Stimulated activated CD4-positive, alpha-beta T cell treated with anti-CD3 and anti-CD28 coated beads, TNF-alpha, amount 100 ng/mL, for 24 hours (primary cell): ENCODE measurements at places on chromosomes 4 and X.

- no peak for DNase-seq
These were observed 736.7 kb upstream of the INTU start for GRCh38 chr4:126895988-126896570.

- DNase-seq, result no peak
These were observed 241.0 kb downstream of the SHOX start for GRCh38 chrX:871626-872025.

- no peak for DNase-seq
These were observed 27.3 kb upstream of the CT83 start for GRCh38 chrX:116490104-116490503.

GRCh38 chr4:4730249-4730648 is 129.2 kb upstream of the MSX1 start:
- DNase-seq, result no peak

- DNase-seq, result no peak
These were observed 552.6 kb upstream of the INTU start for GRCh38 chr4:127080141-127080540.

GRCh38 chr4:24589448-24589847 is 5.1 kb upstream of the DHX15 start:
- no peak for DNase-seq

GRCh38 chrX:135315864-135316263 is 6.6 kb downstream of the ETDC start:
- no peak for DNase-seq

GRCh38 chrX:9515973-9516538 is 51.2 kb downstream of the TBL1X start:
- DNase-seq, result no peak

DNA sequence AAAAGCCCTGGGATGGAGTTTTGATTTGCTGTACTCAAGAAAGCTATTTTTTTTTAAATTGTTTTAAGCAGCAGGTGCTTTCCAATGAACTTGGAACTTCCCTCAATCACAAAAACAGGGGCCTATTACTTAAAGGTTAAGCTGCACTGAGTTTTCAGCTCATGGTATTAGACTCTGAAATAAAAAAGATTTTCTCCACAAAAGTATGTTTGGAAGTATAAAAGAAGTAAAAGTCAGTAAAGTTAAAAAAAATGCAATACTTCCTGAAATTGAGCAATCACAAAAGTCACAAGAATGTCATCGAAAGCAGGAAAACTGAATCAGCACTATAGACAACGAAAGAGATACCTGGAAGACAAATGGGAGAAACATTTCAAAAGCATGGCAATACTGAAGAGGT is 38.9 kb upstream of the PLAC8 start:
- DNase-seq, result no peak

DNA sequence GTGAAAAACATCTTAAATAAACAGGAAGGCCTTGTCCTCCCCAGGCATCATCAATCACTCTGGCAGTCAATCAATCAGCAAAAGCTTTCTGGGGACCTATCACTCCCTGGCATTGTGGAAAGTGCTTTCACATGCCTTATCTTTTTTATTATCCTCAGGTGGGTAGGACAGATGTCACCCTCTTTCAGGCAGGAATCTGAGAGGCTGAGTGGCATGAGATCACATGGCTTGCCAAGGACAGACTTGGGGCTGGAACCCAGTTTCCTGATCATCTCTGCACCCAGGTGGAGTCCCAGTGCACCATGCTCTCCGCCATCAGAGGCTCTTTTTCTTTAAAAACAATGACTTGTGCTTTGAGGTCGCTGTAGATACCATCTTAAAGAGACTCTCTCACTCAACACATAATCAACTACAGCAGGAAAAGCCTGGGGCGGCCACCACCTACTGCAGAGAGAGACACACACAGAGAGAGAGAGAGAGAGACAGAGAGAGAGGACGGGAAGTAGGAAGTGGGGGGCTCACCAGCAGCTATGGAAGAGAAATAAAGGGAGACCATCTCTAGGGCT is 282.7 kb downstream of the PTTG2 start:
- no peak for DNase-seq

- no peak for DNase-seq
These were observed 96.7 kb downstream of the SRPX start for GRCh38 chrX:38124000-38124399.

DNA sequence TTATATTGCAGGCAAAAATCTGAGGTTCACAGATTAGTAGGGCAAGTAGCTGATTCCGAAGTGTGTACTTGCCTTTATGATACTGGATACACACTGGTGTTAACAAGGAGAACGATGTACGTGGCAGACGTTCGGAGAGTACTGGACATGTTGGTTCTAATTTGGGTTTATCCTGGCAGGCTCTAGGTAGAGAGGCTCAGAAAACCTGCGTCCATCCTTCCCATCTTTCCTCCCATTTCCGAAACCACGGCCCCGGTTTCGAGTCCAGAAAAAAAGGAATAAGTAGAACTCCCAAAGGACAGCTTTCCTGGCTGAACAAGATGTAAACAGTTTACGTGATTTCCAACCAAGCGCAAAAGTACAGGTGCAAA is 351 bp upstream of the SLC30A9 start:
- no peak for DNase-seq

DNA sequence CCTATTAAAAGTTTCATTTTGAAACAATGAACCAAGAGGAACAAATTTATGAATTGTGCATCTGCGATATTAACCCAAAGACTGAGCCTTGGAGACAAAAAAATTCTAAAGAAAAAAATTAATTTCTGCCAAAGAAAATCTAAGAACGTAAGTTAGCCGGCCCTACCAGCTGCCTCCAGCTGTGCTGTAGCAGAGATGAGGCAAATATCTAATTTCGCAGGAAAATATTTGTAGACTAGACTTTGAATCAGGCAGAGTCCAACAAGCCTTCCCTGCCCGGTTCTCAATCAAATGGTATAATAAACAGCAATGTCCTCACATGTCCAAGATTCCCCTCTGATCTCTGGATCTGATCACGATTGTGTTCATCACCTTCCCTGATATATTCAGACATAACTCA is 21.2 kb upstream of the SMIM20 start:
- DNase-seq, result no peak

DNA sequence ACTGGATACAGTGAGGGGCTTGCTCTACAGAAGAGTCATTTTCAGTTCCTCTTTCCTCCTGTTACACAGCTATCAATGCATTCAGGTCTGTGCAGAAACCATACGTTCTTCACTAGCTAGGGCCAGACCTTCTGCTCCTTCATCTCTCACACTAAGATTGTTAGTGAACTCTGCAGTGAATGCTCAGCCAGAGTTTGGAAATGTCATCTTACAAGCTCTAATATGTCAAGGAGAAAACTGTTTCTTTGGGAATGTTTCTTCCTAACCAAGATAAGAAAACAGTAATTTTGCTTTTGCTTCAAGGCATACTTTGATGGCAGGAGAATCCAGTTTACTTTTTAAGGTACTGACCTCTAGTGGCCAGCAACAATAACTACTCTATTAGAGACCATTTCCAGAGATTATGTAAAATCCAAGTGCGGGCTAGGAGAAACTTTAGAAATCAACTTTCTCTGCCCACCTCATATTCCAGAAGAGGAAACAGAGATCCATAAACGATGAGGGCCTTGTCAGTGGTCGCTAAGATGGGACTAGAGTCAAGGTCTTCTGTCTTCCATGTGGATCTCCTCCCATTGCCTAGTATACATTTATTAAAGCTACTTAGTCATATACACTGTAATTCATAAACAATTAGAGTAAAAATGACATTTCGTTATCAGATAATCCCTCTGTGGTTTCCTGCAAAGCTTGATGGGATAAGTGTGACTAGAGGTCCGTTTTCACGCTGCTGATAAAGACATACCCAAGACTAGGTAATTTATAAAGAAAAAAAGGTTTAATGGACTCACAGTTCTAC is 12.1 kb upstream of the CC2D2A start:
- no peak for DNase-seq

GRCh38 chrX:80876877-80877276 is 67.2 kb upstream of the BRWD3 start:
- DNase-seq, result no peak

- DNase-seq, result no peak
These were observed 37.2 kb downstream of the BTC start for GRCh38 chr4:74757136-74757535.

DNA sequence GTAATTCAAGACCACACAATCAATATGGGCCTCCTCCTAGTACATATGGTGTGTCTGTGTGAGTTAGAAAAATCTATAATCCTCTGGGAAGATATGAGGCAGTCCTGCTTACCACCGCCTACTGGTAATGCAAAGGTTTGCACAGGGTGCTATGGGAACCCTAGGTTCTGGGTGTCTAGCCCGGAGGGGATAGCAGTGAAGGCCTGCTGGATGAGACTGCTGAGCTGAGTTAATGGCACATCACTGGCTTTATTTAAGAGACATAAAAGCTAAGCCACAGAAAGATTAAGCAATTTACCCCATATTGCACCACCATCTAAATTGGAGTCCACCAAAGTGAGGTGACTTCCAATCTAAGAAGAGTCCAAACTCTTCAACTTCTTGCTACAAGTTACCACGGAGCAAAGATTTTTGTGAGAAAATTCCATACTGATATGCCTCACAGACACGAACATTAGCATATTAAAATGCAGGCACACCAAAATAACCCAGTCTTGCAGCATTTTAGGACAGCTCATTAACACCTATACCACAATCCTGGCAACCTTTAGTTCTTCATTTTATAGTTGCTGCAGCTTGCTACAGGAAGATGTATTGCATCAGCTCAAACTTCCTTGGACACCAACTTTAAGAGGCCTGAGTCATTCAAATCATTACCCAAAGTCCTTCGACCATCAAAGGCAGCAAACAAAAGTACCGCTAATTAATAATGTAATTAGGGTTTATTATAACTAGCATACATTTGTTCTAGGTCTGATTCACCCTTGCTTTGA is 13.7 kb downstream of the DGKK start:
- DNase-seq, result no peak

GRCh38 chrX:150163221-150163930 is 199.7 kb upstream of the MAMLD1 start:
- no peak for DNase-seq

GRCh38 chr4:152594978-152595925 is 59.4 kb upstream of the FBXW7 start:
- no peak for DNase-seq
